ENCODE measurements at places on chromosomes 5 and 9.

- no peak for DNase-seq
Observed at GRCh38 chr5:58998544-58998943, 415.7 kb downstream of the RAB3C start.

DNA sequence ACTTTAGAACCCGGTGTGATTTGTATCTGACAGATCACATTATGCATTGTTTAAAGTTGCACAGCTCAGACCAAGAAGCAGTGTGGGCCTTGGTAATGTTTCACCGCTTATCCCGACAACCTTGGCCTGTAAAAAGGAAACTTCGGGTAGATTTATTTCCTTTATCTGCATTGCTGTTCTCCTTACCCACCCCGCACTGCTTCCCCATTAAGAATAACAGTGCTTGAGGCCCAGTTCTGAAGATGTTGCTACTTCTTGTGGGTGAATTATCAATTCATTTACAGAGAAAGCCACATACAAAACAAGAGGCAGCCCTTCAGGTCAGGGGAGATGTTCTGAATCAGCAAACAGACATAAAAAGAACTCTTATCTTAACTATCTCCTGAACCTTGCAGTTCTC, 8.4 kb downstream of the SMARCA2 start:
- no peak for DNase-seq

DNA sequence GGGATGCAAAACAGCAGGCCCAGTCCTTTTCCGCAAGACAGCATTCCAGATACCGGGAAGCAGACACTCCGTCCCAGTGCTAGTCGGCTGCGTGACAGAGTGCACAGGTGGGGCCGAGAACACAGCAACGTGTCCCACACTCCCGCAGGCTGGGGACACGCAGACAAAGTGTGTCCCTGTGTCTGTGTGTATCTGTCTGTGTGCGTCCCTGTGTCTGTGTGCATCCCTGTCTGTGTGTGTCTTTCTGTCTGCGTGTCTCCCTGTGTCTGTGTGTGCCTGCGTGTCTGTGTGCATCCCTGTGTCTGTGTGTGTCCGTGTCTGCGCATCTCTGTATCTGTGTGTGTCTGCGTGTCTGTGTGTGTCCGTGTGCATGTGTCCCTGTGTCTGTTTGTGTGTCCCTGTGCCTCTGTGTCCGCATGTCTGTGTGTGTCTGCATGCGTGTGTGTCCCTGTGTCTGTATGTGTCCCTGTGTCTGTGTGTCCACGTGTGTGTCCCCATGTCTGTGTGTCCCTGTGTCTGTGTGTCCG, 137.0 kb downstream of the MRPL36 start:
- no peak for DNase-seq

GRCh38 chr5:119328753-119329602, 26.8 kb upstream of the TNFAIP8 start:
- no peak for DNase-seq

GRCh38 chr5:174022384-174023095, 23.0 kb upstream of the NSG2 start:
- DNase-seq, result no peak

DNA sequence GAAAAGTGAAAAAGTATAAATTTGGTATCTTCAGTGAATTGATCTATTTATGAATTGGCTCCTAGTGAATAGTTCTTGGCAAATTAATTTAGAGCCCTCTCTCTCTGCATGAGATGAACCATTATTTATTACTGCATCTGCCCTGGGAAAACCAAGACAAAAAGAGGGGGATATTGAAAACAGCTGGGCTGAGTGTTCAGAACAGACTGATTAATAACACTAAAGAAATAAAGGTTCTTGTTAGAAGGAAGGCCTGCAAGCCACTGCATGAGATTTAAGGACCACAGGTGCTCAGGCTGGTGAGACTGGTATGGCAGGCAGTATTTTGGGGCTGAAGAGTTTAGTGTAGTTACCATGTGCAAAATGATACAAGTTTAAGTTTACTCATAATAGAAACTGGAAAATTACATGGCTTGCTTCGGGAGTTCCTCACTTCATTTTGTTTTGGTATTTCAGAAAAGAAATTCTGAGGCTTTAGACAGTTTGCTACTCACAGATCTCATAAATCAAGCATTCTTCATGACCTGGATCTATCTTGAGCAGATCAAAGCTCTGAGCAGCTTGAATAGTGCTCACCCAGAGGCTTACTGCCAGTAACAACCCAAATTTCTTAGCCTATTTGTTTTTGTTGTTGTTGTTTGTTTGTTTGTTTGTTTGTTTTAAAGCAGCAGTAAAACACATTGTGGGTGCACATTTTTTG, 56.1 kb downstream of the KIAA1958 start:
- no peak for DNase-seq

DNA sequence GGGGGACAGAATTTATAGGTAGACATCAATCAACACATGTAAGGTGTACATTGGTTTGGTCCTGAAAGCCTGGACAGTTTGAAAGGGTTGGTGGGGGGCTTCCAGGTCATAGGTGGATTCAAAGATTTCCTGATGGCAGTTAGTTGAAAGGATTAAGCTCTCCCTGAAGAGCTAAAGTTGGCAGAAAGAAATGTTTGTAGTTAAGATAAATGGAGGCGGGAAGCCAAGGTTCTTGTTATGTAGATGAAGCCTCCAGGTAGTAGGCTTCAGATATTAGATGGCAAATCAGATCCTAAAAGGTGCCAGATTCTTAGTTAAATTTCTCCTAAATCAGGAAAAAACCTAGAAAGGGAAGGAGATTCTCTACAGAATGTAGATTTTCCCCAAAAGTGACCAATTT, 9.0 kb upstream of the LRRTM2 start:
- DNase-seq, result no peak

- DNase-seq, result no peak
Observed at GRCh38 chr5:159030357-159030756, 69.4 kb downstream of the EBF1 start.

GRCh38 chr9:127333221-127334064, 63.5 kb upstream of the SLC2A8 start:
- DNase-seq, result peak; percentile 71

- DNase-seq, result no peak
Observed at GRCh38 chr9:129979071-129979745, 63.8 kb downstream of the FNBP1 start.

DNA sequence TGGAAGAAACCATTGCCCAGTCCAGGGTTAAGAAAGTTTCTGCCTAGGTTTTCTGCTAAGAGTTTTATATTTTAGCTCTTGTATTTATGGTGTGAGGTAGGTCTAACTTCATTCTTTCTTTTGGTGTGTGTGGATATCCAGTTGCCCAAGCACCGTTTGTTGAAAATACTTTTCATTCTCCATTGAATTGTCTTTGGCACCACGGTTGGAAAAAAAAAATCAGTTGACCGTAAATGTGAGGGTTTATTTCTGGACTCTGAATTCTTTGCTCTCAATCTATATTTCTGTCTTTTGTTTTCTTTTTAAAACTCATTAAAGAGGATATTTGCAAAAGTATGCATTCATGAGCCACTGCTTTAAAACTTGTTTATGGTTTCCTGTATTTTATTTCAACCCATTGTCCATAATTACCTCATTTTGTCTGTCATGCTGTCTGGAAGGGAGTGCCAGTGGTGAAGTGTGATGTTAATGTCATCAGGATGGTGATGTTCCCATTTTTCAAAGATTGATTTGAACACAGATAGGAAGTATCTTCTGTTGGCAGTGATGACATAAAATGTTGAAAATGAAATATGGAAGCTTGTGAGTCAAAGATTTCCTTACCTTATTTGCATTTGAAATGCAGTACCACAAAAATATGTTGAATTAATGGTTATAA, 33.9 kb downstream of the HABP4 start:
- DNase-seq, result no peak

GRCh38 chr9:109342878-109343277, 22.0 kb upstream of the EPB41L4B start:
- DNase-seq, result peak; percentile 7

DNA sequence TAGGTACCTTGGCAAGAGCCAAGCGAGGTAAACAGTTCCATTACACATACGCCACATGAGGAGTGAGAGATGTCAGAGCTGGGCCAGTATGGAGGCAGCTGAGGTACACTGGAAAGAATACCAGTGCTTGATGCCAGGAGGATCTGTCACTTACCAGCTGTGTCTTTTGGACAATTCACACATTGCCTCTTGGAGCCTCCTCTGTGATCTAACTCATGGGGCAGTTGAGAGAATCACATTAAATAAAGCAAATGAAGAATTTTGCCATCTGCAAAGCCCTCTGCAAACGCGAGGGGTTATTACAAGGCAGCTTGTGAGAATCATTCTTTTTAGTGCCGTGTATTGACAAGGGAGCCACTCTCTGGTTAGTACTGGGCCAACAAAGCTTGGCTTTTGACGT, 429.7 kb upstream of the KLF4 start:
- DNase-seq, result no peak

DNA sequence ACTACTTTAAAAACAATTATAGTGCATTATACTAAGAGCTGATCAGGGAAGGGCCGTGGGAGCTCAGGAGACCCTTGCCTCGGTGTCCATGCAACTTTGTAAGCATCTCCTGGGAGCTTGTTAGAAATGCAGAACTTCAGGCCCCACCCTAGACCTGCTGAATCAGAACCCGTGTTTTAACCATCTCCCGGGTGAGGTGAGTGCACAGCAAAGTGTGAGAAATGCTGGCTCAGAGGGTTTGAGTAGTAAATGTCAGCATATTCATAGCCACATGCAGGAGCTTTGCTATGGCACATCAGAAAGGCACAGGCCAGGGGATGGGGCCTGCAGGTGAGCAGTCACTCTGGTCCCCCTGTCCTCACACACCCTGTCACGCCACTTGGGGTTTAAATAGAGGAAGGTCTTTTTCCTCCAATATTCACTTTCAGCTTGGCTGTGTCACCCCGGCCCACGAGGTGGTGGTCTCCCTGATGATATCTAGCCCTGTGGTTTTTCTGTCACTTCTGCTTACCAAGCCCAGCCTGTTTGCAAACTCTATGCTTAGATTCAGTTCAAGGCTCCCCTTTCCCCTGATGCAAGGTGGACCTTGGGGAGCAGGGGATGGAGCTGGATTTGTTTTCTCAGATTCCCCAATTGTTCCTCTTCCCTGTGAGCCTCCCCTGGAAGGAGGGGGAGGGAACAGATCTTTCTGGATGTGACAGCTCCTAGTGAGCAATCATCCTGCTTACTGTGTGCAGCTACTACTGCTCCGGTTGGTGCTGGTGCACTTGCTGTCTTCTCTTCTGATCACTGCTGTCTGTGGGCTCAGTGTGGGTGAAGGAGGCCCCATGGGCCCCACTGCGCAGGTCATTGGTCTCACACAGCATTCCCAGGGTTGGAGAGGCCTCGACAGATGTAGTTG, 51.8 kb upstream of the TGFBR1 start:
- DNase-seq, result no peak

GRCh38 chr5:81417052-81417451, 23.1 kb upstream of the ACOT12 start:
- DNase-seq, result no peak

GRCh38 chr5:119353213-119353612, 2.6 kb upstream of the TNFAIP8 start:
- no peak for DNase-seq
